ENCODE measurements at places on chromosomes 1 and 21.

DNA sequence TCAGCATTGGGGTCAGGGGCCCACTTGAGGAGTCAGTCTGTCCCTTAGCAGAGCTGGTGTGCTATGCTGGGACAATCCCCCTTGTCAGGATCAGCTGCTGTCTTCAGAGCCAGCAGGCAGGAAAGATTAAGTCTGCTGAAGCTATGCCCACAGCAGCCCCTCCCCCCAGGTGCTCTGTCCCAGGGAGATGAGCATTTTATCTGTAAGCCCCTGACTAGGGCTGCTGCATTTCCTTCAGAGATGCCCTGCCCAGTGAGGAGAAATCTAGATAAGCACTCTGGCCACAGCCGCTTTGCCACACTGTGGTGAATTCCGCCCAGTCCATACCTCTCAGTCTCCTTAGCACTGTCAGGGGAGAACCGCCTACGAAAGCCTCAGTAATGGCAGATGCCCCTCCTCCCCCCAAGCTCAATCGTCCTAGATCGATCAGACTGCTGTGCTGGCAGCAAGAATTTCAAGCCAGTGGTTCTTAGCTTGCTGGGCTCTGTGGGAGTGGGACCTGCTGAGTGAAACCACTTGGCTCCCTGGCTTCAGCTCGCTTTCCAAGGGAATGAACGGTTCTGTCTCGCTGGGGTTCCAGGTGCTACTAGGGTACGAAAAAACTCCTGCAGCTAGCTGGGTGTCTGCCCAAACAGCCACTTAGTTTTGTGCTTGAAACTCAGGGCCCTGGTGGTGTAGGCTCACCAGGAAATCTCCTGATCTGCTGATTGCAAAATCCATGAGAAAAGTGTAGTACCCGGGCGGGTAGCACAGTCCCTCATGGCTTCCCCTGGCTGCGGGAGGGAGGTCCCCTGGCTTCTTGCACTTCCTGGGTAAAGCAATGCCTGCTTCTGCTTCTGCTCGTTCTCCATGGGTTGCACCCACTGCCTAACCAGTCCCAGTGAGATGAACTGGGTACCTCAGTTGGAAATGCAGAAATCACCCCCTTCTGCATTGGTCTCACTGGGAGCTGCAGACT lies 25.1 kb upstream of the TP53BP2 start:
- no peak for DNase-seq

- no peak for DNase-seq
These were observed 49.6 kb upstream of the KCTD3 start for GRCh38 chr1:215517441-215517891.

DNA sequence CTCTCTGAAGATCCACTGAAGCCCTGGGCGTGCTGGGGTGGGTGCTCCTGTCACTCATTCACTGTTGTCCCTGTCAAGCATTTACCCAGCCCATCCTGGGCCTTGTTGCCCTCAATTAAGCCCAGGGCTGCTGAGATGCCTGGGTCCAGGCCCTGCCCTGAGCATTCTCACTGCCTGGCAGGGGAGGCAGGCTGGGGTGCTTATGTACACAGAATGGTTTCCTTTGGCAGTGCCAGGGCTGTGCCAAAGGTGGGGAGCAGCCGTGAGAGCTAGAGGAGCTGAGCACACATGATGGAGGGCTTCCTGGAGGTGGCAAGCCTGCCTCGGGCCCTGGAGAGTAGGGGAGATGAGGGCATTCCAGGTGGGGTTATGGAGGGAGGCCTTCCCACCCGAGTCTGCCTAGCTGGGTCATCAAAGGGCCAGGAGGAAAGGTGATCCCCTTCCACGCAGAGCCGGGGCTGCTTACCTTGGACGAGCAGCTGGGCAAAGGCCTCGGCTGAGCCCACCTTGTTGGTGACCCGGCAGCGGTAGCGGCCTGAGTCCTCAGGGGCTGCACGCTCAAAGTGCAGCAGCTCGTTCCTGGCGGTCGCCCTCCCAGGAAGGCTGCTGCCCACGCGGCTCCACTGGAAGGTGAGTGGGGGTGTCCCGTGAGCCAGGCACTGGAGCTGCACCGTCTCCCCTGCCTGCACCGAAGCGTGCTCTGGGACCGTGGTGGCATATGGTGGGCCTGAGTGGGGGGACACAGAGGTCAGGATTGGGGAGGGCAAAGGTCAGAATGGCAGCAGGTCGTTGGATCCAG lies 26.5 kb downstream of the LDLRAD2 start:
- no peak for DNase-seq

- DNase-seq: no peak
These were observed 10.4 kb downstream of the KDM4A start for GRCh38 chr1:43660355-43660754.

DNA sequence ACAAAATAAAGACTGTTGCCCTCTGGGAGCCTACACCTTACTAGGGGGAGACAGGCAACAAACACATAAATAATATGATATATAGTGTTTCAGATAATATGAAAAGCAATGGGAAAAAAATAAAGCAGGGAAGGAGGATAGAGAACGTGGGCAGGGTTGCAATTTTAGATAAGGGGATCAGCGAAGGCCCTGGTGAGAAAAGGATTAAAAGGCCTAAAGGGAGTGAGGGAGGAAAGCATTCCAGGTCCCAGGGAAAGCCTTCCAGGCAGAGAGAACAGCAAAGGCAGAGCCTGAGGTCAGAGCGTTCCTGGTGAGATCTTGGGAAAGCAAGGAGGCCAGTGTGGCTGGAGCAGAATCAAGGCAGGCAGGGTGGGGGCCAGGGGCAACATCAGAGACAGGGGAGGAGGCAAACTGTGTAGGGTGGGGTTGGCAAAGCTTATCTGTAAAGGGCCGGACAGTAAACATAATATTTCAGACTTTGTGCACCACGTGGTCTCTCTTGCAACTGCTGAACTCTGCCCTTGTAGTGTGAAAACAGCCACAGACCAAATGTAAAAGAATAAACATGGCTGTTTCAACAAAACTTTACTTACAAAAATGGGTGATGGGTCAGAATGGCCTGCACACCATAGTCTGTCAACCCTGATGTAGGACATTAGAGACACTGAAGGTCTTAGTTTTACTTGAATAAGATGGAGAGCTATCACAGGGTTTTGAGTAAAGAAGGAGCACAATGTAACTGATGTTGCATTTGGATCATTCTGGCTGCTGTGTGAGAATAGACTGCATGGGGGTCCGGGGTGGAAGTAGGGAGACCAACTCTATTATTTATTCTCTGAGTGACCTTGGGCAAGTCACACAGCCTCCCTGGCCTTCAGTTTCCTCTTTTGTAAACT lies 13.3 kb upstream of the CPT2 start:
- DNase-seq: no peak

GRCh38 chr1:155170806-155171205 lies 2.3 kb downstream of the KRTCAP2 start:
- DNase-seq: no peak

DNA sequence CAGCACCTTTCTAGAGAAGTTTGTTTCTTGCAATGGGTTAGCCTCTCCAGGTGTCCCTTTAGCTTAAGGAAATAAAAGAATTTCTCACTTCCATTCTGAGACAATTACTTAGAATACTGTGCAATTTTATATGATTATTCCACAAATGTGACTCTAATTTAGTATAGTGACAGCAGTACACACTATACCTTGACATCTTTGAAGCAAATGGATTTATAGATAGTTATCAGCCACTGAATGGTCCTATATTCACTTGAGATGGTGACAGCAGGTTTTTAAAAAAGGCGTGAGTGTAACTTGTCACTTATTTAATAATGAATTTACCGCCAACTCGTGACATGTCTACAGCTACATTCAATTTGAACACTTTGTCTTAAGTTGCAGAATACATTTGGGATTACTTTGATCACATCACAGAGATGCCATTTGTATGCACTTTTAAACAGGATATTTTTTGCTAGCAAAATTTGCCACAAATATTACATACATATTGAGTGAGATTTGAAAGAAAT lies 71.6 kb downstream of the USP25 start:
- no peak for DNase-seq

DNA sequence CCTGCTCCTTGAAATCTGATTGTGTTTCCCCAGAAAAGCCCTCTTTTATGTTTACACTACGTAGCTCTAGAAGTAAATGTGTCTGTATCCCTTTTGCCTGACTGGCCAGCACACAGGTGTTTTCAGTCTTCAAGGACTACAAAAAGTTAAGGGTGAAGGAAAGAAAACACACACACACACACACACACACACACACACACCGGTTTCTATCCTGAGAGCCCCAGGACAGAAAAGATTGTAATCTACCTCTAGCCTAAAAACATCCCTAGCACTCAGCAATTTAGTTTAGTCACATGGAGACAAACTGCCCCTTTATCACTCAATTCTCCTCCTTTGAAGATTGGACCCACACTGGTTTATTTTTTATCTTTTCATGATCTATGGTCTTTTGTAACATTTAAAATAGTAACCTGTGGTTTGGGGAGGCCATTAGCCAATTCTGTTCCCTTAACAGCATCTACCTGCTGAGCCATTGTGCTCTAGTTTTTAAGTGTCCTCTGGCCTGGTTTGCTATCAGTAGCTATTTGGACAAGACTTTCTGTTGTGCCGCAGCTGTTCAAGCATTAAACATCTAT lies 15.8 kb upstream of the TRIM45 start:
- no peak for DNase-seq

GRCh38 chr21:33968080-33968994 lies 52.7 kb upstream of the ATP5PO start:
- no peak for DNase-seq

GRCh38 chr1:17588048-17588871 lies 48.8 kb downstream of the ARHGEF10L start:
- DNase-seq: peak; percentile 62

DNA sequence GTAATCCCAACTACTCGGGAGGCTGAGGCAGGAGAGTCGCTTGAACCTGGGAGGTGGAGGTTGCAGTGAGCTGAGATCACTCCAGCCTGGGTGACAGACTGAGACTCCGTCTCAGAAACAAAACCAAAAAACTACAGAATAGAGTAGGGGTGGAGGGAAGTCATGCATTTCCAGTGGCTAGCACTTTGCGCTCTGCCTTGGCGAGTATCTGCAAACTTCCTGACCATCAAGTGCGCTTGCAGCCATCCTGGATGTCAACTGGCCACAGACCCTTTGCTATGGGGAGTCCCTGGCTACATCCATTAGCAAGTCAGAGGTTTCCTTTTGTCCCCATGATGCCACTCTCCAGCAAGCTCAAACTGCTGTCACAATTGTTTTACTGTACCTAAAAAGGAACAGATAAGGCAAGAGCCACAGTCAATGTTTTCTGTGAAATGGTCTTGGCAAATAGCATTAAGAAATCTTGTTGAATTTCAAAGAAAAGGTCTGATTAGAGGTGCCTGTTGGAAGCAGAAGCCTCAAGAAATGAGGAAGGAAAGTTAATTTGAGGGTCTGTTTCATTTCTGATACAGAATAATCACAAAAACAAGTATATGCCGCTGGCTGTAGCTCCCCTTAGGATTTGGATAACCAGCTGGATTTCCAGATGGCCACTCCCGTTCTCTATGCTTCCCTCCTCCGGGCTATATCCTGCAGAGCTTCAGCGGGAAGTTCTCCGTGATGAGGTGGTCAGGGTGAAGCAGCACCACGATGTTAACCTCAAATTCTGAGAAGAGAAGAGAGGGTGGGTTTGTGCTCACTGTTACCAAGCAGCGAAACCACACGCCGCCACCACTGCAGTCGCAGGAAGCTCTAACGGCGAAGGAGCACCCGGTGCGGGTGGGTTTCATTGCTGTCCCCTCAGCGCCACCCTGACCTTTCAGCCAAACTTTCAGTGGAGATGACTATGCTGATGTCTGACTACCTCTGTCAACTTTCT lies 42.0 kb downstream of the VPS26C start:
- no peak for DNase-seq

DNA sequence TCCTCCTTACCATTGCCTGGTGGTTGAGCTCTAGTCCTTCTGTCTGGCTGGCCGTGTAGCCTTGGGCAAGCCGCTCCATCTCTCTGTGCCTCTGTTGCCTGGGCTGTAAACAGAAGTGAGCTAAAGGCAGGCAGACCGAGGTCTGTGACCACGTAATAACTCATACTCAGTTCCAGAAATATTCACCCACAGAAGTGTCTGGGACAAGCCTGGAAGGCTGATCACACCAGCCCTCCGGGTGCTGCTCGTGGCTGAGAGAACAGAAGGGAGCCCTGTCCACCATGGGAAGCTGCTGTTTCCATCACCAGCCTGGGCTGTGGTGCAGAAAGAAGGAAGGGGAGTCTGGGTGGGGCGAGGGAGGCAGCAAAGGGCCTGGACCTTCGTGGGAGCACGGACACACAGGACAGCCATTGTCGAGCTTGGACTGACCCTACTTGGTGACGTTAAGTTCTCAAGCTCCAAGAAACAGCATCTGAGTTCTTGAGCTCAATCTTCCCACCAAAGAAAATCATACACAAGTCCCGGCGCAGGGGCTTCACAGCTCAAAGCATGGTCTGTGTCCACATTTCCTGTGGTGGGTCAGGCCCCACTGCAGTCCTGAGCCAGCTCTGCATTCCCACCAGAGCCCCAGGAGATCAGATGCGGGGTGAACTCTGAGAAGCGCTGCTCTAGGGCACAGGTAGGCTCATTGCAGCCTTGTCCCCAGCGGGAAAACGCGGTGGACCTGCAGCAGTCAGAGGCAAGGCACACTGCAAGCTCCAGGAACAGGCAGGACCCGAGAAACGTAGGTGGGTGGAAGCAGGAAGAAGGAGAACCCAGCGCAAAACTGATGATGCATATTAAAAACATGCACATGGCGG lies 61.8 kb downstream of the RUNX3 start:
- no peak for DNase-seq

DNA sequence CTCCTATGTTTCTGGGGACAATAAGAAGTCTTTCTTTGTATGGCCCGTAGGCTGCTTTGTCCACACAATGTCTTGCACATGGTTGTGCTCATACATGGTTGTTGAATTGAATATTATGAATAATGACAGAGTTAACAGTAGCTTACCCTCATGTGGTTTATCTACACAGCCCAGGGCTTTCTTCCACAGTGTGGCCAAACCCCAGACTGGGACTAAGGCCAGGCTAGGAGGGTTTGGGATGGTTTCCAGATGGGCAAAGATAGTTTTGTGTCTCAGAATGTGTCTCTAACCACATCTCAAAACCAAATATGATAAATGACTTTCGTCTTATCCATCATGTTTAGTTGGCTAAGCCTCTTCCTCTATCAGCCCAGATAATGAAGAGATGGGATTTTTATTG lies 65.2 kb downstream of the CACNA1E start:
- peak; percentile 50 for DNase-seq

- DNase-seq: peak; percentile 57
These were observed 12.3 kb downstream of the PHLDA3 start for GRCh38 chr1:201456499-201457309.

GRCh38 chr1:233707153-233707879 lies 93.4 kb downstream of the KCNK1 start:
- no peak for DNase-seq

GRCh38 chr1:46342084-46342656 lies 1.6 kb downstream of the NSUN4 start:
- DNase-seq: no peak

DNA sequence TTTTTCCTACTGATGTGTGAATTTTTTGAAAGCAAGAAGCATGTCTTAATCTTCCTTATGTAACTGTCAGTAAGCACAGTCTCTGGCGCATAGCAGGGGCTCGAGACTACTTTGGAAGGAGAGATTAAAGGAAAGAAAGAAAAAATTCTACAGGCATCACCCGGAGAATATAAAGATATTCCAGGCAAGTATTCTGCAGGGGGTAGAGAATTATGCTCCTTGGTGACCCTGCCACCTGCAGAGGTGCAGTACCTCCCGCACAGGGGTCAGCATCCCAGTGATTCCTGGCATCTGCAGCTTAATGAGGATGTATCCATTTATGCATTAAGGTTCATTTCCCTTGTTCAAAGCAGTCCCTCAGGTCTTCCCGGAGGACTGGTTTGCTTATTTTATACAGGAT lies 87.6 kb upstream of the WLS start:
- DNase-seq: no peak

Data from right forelimb (tissue), 1 donor.